ENCODE measurements at places on chromosomes 16 and 17. TPM values are rescaled to one million over a fixed set of nuclear protein-coding genes. Genes with fewer than 3 reads are reported as not detected.

DNA sequence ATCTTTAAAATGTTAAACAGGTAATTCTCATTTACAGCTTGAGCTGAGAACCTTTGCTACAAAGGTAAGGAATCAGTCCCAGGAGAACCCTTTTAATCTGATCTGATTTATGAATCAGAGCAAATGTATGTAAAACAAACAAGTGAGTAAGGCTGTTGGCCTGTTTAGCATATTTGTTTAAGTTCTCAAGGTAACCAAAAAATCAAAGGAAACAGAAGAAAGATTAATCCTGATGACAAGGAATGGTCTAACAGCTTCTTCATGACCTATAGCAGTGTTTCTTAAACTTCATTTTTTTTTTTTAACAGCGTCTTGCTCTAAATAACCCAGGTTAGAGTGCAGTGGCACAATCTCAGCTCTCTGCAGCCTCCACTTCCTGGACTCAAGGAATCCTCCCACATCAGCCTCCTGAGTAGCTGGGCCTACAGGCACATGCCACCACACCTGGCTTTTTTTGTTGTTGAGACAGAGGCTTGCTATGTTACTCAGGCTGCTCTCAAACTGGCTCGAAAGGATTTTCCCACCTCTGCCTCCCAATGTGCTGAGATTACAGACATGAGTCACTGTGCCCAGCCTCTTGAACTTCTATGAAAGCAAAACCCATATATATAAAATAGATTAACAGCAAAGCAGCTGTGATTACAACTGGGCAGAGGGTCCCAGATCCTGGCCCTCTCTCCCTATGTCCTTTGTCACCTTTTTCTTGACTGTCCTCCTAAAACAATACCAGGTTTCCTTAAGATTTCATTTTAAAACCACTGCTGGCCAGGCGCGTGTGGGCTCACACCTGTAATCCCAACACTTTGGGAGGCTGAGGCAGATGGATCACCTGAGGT, 5.1 kb upstream of the JPT1 start:
- DNase-seq = no peak

DNA sequence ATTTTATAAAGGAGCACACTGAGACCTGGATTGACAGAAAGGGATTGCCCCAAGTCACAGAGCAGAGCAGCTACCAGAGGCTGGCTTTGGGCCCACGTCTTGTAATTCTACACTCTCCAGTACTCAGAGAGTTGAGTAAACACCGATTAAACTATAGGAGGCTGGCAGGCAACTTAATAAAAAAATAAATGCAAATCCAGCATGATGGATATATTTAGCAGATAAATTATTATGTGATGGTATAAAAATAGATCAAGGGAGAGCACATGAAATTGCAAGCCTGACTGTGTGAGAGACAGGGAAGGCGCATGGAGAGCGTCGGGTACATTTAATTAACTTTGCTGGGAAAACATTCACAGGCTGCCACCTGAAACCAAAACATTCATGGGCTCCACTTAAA, 87.7 kb upstream of the CCL2 start:
- no peak for DNase-seq

Gene HBA2
- not detected for total RNA-seq

- DNase-seq = no peak
Measured at GRCh38 chr17:76369379-76369778, 15.0 kb upstream of the SPHK1 start.

Gene DPEP2NB
- total RNA-seq = not detected

DNA sequence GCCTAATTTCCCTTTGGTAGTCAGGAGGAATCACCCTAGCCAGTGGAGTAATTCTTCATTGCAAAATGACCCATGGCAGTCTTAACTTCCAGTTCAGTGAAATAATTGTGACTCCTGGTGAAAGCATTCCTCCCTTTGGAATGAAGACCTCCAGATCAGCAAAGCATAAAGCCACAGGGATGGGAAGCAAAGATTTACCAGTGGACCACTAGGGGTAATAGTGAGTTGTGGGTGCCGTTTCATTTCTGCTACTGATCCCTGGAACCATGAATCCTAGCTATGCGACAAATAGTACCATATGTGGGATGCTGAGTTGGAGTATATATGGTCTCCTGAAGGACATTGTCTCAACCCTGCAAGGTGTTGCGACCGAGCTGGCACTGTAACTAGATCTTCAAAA, 13.7 kb downstream of the DYNLL2 start:
- no peak for DNase-seq

DNA sequence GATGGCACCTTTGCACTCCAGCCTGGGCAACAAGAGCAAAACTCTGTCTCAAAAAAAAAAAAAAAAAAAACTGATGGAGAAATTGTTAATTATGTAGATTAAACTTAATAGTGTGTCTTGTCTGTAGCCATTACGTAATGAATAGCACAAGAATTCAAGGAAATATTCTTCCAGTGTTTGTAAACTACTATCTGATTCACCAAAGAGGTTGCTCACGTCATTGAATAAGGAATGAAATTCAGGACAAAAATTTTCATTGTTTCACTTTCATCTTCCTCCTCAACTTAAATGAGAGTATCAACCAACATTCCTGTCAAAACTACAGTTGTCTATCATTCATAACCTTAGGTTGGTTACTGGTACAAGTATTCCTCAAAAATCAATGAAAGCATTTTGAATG, 30.7 kb upstream of the MYO18A start:
- DNase-seq = no peak

- DNase-seq = no peak
Measured at GRCh38 chr17:41810659-41811548, 845 bp downstream of the P3H4 start.

DNA sequence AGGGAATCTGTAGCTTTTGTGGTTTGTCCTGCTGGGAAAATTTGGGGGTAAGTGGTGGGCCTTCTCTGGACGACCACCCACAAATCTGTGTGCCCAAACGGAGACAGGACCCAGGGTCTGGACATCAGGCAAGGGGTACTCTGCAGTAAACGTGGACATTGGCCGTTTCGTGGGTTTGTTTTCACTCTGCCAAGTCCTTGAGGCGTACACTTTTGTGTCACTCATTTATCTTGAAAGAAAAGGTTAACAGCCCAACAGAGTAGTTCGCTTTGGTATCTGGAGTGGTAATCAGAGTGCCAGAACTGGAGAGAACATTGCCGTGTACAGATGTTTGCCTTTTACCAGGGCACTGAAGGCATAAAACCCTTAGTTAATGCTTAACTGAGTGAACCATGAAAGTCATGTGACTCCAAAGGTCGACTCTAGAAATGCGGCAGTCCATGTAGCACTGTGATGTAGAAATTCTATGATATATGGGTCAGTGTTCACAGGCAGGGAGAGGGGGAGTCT, 15.4 kb downstream of the NAA60 start:
- DNase-seq = no peak

Gene PDP2
- 25.4 TPM for total RNA-seq

Gene TMEM256
- 45.4 TPM for total RNA-seq

DNA sequence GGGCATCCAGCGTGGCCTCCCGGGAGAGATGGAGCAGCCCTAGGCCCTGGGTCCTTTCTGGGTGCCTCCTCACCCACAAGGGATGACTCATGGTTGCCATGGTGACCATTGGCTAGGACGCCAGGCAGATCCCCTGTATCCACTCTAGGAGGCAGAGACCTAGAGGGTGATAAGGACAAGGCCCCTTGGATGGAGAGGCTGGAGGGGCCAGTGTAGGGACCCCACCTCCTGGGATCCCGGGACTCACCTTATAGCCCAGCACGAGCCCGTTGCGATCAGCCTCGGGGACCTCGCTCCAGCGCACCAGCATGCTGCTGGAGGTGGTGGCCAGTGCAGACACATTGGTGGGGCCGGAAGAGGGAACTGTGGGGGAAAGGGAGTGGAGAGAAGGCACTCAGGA, 82.2 kb upstream of the CDC42EP4 start:
- DNase-seq = no peak

GRCh38 chr17:77502626-77503292, 362.0 kb downstream of the SEC14L1 start:
- DNase-seq = no peak

DNA sequence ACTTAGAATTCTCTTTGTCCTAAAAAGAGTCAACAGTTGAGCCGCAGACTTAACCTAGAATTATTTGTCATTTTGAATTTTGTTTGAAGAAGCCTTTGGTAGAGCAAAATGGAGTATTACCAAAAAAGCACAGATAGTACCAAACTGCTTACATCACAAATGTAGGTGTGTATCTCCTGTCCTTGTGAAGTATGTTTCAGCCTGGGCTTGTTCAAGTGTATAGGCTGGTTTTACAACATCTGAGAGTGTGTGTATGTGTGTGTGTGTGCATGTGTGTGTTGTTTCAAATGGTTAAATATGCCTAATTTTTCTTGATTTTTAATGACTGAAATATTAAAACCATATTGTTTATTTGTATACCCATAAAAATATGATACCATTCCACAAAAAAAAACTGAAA, 188.7 kb upstream of the AXIN2 start:
- DNase-seq = no peak

DNA sequence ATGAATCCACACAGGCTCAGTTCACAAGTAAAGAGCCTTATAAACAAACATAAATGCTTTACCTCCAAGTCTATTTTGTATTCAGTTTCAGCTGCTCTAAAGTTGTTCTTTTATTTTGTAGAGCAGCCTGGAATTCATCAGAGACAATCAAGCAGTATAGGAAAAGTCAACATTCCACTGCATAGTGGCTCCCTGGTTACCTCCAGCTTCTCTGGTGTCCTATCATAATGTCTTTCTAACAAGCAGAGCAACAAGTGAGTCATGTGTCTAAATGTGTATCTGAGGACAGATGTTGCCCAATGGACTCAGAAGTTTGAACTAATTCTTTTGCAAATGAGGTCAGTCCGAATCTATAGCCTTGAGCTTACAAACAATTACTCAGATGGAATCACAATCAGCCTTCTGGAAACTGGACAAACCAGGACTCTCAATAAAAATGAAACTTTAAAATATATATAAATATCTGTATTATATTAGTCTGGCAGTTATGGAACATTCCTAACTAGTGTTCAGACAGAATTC, 292.0 kb upstream of the TOM1L1 start:
- no peak for DNase-seq

Gene ARMC5
- total RNA-seq = 14.3 TPM

DNA sequence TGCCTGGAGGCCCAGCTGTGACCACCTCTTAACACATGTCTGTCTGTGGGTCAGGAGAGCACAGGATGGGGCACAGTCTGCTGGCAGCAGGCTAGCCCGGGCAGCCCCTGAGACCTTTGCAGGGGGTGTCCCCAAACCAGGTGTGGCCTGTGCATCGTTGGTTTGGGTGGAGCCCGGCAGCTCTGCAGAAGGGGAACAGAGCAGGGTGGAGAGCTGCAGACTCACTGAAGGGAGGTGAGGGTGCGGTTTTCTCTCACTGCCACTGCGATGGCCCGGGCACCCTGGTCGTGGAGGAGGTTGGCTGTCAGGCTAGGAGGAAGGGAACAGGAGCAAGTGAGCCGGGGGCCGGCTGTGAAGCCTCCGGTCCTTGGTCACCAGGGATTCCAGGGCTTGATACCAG, 28.8 kb downstream of the NLRC3 start:
- no peak for DNase-seq

DNA sequence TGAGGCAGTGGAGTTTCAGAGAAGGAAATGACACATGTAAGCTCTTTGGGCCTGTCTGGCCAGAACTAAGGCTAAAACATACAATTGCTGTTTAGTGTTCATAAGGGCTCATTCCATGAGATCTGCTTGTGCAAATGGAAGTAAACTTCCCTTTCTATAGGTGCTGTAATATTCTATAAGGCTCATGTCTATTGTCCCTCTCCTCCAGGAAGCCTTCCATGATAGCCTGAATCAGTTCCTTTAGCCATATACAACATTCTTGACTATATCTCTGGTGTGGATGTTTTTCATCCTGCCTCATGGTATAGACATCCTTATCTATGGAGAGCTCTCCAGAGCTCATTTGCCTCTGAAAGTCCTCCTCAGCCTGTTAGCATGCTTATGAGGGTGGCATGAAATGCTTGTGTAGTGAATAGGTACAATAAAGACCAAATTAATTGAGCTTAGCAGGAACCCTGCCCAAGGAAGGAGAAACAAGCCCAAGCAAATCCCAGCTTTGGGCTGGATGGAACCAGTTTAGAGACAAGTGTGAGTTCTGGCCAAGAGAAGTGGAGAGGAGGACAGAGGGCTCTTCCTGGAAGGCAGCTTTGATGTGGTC, 1.6 kb upstream of the ETV4 start:
- DNase-seq = no peak

- DNase-seq = no peak
Measured at GRCh38 chr16:46555951-46556350, 65.2 kb downstream of the SHCBP1 start.

- DNase-seq = no peak
Measured at GRCh38 chr16:4688674-4689045, 4.7 kb upstream of the NUDT16L1 start.

DNA sequence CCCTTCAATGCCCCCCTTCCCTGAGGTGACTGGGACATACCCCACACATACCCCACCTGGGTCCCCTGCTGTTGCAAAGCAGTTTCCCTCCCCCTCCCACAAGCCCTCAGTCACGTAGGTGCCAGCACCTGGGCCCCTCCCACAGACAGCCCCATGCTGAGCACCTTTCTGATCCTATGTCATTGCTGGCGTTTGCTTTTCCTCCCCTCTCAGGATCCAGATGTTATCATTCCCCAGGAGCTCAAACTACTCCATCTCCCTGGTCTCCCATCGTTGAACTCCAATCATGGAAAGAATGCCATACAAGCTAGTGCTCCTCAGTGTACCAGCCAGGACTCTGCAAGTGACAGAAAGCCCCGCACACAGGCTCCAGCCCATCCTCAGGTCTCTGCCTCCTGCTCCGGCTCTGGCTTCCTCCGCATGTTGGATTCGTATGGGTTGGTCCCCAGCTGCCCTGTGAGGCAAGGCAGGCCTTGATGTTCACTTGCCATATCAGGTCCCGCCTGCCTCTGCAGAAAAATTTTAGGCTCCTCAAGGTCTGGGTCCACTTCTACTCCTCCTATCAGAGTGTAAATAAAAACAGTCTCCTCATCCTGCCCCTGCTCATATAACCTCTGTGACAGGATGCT, 31.4 kb upstream of the MED9 start:
- no peak for DNase-seq

Gene KRT23
- not detected for total RNA-seq

GRCh38 chr16:53093162-53093744, 38.5 kb downstream of the CHD9 start:
- DNase-seq = no peak

Gene NF1
- 22.8 TPM for total RNA-seq

GRCh38 chr16:28845293-28845692, 855 bp downstream of the TUFM start:
- no peak for DNase-seq

GRCh38 chr16:57724531-57724930, 11.0 kb upstream of the KATNB1 start:
- no peak for DNase-seq

Gene SLC13A2
- not detected for total RNA-seq

Data from CD8-positive, alpha-beta memory T cell (primary cell).